Ovary (tissue), 10 donors: ENCODE measurements at places on chromosomes 2 and 18. TPM values are rescaled to one million over a fixed set of nuclear protein-coding genes. Genes with fewer than 3 reads are reported as not detected.

DNA sequence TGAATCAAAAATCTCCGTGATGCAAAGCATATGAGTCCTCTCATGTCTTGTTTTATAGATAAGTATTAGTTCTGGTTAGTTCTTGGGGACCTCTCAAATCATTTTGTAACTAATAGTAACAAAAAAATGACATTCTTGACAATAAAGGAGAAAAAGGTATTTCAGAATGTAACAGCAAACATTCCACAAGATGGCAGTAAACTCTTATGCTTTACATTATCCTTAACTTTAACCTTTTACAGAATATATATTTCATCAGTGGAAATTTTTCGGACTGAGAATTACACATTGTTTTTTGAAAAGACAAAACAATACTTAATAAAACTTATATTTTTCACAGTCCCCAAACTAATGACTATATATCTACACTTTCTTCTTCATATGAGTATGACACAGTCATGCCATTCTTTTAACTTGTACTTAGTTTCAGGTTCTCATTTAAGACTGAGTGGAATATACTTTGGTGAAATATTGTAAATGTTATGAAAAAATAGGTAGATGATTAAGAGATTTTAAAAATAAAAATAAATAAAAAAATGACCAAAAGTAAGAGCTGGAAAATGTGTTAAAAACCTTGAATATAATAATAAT, 142.9 kb upstream of the NXPH2 start:
- DNase-seq, result no peak

- no peak for DNase-seq
These were observed 28.3 kb downstream of the CSRNP3 start for GRCh38 chr2:165497659-165498317.

DNA sequence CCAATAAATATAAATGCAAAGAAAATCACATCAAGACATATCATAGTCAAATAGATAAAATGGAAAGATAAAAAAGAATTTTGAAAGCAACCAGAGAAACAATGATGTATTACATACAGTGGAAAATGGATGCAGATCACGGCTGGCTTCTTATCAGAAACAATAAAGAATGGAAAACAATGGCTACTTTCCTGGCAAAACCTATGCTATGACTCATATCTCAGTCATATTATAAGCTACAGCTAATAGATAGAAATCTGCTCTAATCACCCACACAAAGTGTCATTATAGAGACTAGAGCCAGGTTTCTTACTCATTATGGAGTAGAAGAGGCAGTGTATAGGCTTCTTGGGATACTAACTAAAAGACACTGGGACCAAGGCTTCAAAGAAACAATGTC, 93.5 kb upstream of the TACR1 start:
- no peak for DNase-seq

DNA sequence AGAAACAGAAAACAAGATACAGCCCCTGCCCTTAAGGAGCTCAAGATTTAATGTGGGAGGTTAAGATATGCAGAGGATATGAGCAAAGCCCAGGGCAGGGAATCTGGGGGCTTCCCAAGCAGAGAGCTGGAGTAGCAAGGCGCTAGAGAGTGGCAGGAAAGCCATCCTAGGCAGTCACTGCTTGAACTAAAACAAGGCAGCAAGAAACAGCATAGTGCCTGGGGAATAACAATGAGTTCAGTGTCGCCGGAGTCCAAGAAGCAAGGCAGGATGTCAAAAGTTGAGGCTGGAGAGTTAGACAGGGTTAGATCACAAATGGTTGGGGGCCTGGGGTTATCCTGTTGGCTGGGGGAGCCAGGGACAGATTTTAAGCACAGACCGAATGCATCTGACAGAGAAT, 24.6 kb downstream of the CDH2 start:
- DNase-seq, result no peak

- DNase-seq, result no peak
These were observed 85.4 kb upstream of the TMEM18 start for GRCh38 chr2:762646-763045.

GRCh38 chr2:20596193-20596972, 54.5 kb downstream of the HS1BP3 start:
- DNase-seq, result peak; percentile 12

- DNase-seq, result no peak
These were observed 67.3 kb upstream of the SH3RF3 start for GRCh38 chr2:109061736-109062135.

DNA sequence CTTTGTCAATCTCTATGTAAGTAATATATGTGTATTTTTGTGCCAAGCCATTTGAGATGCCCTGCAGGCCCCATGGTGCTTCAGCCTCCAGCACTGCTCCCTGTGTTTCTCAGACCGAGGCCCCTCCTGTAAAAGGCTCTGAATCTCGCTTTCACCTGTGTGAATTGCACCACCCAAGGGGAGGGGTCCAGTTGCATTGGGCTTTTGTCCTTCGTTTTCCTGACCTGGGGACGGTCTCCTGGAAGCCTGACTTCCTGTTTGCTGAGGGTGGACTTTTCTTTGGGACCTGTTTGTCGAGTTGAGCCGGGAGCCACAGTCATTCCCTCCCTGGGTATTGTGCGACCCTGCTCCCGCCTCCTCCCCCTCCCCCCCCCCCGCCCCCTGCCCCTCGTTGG, 48.9 kb downstream of the AGAP1 start:
- no peak for DNase-seq

DNA sequence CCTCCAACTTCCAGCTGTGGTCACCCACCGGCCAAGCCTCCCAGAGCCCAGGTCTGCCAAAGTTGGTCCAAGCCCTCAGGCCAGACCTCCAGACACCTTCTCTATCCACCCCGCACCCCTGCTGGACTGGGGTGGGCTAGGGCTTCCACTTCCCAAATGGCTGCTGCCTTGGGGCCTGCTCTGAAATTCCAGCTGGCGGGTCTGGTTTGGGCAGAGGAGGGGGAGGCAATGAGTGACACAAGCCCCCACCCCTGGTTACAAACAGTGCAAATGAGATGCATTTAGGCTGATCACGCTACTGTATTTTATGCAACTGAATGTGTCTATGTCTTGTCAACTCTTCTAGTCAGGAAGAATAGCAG, 14.6 kb downstream of the POU3F3 start:
- no peak for DNase-seq

- DNase-seq, result no peak
These were observed 961.3 kb upstream of the CELF4 start for GRCh38 chr18:38526922-38527321.

GRCh38 chr2:26691161-26691560, 1.4 kb upstream of the KCNK3 start:
- DNase-seq, result no peak

DNA sequence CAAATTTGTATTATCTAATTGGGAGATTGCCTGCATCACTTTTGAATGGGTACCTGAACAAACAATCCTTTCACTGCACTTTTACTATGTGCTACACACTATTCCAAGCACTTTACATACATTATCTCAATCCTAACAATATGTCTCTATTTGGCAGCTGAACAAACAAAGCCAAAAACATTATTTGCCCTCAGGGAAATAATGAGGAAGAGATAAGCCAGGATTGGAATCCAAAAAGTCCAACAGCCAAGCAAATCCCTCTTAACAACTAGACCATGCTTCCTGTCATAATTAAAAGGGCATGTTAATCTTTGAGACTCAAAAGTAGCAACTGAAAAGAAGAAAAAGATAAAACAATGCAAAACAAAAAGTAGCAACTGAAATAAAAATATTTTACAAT, 32.1 kb downstream of the RPRD1A start:
- DNase-seq, result no peak

GRCh38 chr2:64086347-64087082, 57.7 kb downstream of the PELI1 start:
- DNase-seq, result no peak

DNA sequence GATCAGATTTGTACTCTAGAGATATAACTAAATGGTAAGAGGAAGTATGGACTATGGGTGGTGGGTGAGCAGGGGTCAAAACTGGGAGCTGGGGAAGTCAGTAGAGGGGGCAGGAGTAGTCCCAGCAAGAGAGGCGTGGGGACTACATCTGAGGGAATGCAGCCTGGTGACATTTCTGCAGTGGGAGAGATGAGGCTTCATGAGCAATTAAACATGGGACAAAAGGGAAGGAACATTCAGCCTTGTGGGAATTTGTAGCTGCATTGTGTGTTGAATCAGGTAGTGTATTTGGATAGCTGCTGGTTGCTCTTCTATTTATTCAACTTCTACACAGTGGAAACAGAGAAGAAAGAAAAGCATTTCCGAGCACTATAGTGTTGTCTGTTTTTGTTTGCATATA, 3.6 kb downstream of the CNOT11 start:
- no peak for DNase-seq

DNA sequence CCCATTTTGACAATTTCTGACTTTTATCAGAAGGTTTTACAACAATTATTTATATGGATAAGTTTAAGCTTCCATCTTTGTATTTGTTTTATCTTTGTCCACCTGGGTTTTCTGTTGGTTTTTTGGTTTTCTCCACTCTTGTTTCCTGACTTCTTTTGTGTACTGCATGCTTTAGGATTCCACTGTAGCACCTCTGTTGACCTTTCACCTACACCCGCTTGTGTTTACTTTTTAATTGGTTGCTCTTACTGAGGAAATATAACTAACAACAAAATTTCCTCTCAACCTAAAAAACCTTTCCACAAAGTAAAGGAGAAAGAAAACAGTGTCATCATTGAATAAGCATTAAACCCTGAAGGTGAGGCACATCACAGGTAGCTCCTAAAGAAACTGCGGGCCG, 39.8 kb upstream of the TTR start:
- no peak for DNase-seq

- DNase-seq, result no peak
These were observed 818 bp upstream of the SLC20A1 start for GRCh38 chr2:112644933-112645309.

GRCh38 chr2:67666386-67667053, 269.4 kb downstream of the ETAA1 start:
- no peak for DNase-seq

- DNase-seq, result no peak
These were observed 460.7 kb upstream of the MEIS1 start for GRCh38 chr2:65974067-65974723.

GRCh38 chr2:220153118-220153517, 525.7 kb downstream of the SLC4A3 start:
- no peak for DNase-seq

DNA sequence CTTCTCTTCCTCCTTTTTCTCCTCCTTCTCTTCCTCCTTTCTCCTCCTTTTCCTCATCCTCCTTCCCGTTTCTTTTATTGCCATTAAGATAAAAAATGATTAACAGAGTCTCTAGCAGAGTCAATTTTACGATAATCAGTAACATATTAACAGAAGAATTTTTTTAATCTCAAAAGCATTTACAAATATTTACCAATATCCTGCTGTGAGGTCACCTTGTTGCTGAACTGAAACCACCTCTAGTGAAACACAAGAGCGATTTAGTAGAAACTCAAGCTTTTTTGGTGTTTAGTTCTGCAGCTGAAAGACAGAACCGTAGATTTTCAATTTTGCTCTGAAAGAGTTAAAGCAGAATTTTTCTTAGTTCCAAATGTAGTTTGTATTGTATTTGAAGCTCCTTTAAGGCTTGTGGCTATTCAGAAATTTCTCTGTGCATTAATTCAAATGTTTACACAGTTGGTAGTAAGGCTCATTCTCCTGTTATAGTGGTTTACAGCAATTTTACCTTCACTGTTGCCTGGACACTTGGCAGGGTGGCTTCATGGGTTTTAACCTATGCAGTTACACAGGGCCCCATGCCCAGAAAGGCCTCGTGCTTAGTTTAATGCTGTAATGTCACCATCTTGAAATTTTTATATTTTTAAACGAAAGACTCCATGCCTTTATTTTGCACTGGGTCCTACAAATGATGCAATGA, 1106.6 kb upstream of the FAM98A start:
- DNase-seq, result no peak

- no peak for DNase-seq
These were observed 105.0 kb downstream of the LAMA3 start for GRCh38 chr18:23793985-23794867.

DNA sequence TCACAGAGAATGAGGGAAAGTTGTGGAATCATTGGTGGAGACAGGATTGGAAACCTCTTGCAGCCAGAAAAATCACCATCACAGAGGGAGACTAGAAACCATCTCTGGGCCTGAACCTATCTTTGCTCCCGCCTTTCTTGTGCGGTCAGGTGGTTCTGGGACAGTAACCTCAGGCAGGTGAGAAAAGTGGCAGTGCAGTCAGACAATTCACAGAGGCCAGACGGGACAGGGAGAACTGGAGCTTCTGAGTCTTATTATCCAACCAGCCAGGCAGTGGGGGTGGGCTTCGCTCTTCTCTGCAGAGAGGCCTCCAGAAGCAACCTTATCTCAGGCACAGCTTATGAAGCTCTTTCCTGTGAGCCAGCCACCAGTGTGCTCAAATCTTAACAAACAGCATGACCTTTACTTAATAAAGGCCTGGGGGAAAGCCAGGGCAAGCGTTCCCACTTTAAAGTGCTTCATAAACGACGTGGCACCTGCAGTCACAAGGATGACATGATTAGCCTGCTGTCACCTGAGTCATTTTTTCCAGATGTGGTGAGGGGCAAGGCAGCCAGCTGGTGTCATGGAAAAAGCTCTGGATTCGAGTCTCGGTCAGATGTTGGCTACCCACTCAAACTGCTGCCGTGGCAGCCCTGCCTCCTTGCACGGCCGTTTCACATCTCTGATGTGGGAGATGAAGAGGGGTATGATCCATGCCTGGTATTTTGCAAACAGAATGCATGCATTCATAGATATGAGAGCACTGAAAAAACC, 109.7 kb downstream of the B3GNT2 start:
- DNase-seq, result no peak

DNA sequence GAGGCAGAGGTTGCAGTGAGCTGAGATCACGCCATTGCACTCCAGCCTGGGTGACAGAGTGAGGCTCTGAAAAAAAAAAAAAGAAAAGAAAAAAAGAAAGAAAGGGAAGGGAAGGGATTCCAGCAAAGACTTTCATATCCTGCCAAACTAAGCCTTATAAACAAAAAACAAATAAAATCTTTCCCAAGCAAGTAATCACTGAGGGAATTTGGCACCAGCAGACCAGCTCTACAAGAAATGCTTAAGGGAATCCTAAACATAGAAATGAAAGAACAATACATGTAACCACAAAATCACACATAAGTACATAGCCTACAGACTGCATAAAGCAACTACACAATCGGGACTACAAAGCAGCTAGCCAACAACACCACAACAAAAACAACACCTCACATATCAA, 79.1 kb downstream of the TRABD2A start:
- no peak for DNase-seq

GRCh38 chr2:112183327-112184025, 45.3 kb downstream of the FBLN7 start:
- no peak for DNase-seq

- DNase-seq, result no peak
These were observed 46.3 kb downstream of the ZNF519 start for GRCh38 chr18:14085770-14086457.

GRCh38 chr18:49731421-49731841, 81.9 kb downstream of the ACAA2 start:
- DNase-seq, result no peak

The CAVIN2 gene
- 40.3 TPM for polyA plus RNA-seq

The UBE2E3 gene
- 96.3 TPM for polyA plus RNA-seq

The HNMT gene
- 95.3 TPM for polyA plus RNA-seq

The ATP6V1B1 gene
- 0.62 TPM for polyA plus RNA-seq

The OSBPL6 gene
- 7.4 TPM for polyA plus RNA-seq

The ARHGAP15 gene
- polyA plus RNA-seq, result 2.6 TPM

The GLB1L gene
- polyA plus RNA-seq, result 12.8 TPM

The SLC40A1 gene
- polyA plus RNA-seq, result 288 TPM

The LAMA3 gene
- 24.3 TPM for polyA plus RNA-seq

The LINC00305 gene
- 0.12 TPM for polyA plus RNA-seq

The SPDYA gene
- polyA plus RNA-seq, result 0.53 TPM

The DPP4 gene
- polyA plus RNA-seq, result 46.6 TPM

The SKOR2 gene
- not detected for polyA plus RNA-seq

The SLC4A5 gene
- 1.4 TPM for polyA plus RNA-seq

The SPRED2 gene
- polyA plus RNA-seq, result 13.9 TPM

The LRRFIP1 gene
- 27.4 TPM for polyA plus RNA-seq
